Erythroblast (primary cell): ENCODE measurements at places on chromosomes 11 and 22.

DNA sequence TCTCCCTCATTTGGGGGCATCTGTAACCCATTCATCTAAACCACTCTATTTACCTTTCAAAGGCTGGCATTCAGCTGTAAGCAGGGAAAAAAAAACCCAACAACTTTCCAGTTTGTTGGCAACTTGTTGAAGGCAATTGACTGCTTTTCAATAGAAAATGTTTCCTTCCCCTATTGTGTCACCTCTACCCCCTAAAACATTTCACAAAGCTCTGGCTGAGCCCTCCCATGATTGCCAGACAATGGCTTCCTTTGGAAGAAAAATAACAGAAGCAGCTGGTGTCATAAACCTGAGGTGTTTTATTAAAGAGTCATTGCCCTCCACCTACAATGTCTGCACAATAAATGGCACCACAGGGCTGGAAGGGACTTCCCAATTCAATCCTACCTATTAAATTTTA lies 22.1 kb upstream of the PSMA1 start:
- no peak for DNase-seq

DNA sequence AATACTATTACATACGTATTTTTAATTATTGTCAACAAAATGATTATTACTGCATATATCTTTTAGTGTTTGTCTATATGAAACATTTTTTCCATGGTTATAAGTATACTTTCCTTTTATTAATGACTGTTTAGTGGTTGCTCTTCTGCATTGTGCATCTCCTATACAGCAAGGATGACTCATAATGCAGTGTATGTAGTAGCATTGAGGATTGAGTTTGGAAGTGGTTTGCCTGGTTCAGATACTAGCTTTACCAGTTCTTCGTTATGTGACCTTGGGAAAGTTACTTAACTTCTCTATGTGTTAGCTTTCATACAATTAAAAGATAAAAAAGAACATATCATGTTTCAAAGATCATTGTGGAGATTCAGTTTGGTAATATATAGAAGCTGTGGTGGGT lies 44.1 kb downstream of the CHORDC1 start:
- no peak for DNase-seq

- DNase-seq: no peak
These were observed 4.8 kb upstream of the ARHGEF12 start for GRCh38 chr11:120331301-120331996.

GRCh38 chr11:133118563-133119268 lies 413.6 kb downstream of the OPCML start:
- no peak for DNase-seq

GRCh38 chr11:108239076-108239475 lies 16.2 kb downstream of the ATM start:
- DNase-seq: no peak

DNA sequence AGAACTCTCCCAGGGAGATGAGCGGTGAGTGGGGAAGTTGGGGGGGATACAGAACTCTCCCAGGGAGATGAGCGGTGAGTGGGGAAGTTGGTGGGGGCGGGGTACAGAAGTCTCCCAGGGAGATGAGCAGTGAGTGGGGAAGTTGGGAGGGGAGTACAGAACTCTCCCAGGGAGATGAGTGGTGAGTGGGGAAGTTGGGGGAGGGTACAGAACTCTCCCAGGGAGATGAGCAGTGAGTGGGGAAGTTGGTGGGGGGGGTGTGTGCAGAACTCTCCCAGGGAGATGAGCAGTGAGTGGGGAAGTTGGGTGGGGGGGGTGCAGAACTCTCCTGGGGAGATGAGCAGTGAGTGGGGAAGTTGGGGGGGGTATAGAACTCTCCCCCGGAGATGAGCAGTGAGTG lies 186.5 kb downstream of the SHANK2 start:
- no peak for DNase-seq

GRCh38 chr22:40176921-40177737 lies 596 bp upstream of the TNRC6B start:
- peak; percentile 82 for DNase-seq

DNA sequence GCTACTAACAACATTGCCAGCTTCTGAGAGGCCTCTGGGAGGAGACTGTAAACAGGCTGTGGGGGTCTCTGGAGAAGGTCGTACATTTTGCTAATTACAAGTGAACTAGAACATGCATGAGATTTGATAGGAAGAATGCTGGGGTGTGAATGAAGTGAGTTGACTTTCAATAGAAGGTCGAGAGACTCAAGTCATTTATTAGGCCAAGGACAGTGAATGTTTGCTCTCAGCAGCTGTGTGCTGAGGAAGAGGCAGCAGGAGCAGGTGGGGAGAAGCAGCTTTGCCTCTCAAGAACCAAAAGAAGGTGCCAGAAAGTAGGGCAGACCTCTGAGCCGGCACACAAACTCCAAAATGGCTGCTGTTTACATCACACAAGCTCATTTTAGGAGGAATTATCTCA lies 91.7 kb downstream of the PIWIL4 start:
- no peak for DNase-seq

DNA sequence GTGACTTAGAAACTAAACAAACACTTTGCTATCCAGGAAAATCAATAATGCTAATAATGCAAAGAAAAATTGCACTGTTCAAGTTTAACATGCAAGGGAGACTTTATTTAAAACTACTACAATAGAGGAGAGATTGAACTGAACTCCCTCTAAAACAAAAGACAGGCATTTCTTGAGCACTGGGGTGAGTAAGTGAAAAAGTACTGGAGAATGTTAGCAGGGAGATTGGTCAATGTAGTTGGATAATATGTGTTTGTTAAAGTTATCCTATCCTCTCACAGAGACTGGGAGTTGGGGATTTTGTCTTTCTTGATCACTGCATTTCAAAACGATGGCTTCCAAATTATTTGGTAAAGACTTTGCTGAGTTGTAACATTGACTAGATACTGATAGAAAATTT lies 77.6 kb downstream of the LUZP2 start:
- no peak for DNase-seq

- DNase-seq: no peak
These were observed 13.5 kb upstream of the ZNF74 start for GRCh38 chr22:20380486-20380885.
